ENCODE measurements at places on chromosomes 3 and 15.

- DNase-seq = no peak
Observed at GRCh38 chr3:20930034-20930433, 744.0 kb upstream of the SGO1 start.

DNA sequence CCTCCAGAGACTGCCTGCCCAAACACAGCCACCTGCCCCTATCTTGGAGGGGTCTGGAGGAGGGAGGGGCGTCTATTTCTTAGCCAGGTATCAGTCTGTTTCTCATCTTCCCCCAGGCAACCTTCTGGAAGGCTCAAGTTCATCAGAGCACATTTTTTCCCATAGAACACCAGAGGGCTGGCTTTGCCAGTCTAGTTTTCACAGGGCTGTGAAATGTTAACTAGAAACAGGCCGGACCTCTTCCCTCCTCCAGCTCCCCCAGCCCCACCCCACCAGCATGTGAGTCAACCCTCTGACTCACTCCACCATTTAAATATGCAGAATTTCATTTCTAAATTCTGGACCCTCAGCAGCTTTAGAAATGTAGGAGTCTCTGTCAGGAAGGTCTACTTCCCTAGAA is 66.9 kb downstream of the SLCO2A1 start:
- no peak for DNase-seq

- DNase-seq = no peak
Observed at GRCh38 chr3:175153595-175153994, 294.5 kb downstream of the NAALADL2 start.

GRCh38 chr3:7847521-7847920 is 654.1 kb upstream of the LMCD1 start:
- no peak for DNase-seq

DNA sequence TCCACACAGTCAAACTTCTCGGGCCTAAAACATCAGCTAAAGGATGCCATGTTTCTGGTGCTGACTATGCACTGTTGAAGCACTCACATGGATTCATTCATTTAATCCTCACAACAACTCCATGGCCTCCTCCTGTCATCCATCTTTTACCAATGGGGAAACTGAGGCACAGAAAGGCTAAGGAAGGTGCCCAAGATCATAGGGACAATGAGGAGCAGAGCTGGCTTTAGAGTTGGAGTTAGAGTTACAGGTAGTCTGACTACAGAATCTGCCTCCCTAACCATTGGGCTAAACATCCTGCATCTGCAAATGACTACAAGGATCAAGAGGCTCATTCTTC is 111.6 kb downstream of the IQSEC1 start:
- no peak for DNase-seq

DNA sequence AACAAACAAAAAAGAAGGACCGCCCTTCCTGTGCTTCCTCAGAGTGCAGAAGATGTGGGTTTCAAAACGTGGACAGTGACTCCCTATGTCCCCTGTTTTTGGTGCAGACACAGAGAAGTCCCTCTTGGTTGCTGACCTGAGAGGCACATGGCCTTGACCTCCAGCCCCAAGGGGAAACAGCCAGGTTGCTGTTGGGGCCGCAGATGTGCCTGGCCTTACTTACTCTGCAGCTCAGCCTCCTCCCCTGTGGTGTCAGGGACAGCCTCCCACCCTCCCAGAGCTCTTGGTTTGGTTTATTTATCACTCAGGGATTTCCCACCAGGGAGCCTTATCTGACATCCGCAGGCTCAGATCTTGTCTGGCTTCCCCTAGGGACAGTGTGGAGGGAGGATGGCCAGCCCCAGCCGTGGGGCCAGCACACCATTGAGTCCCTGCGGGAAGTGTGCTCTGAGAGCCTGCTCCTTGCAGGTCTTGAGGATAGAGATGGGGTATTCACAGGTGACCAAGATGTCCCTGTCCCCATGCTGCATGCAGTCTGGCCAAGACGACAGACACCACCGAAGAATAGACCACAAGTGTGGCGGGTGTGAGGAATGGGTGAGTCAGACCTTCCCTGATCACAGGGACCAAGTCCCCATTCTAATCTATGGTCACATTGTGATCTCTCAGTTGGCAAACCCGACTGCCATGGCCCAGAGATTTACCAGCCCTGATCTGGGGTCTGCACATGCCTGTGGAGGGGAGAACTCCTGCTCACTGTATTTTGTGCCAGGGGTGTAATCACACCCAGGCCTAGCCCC is 134.3 kb upstream of the ABHD17C start:
- DNase-seq = no peak

DNA sequence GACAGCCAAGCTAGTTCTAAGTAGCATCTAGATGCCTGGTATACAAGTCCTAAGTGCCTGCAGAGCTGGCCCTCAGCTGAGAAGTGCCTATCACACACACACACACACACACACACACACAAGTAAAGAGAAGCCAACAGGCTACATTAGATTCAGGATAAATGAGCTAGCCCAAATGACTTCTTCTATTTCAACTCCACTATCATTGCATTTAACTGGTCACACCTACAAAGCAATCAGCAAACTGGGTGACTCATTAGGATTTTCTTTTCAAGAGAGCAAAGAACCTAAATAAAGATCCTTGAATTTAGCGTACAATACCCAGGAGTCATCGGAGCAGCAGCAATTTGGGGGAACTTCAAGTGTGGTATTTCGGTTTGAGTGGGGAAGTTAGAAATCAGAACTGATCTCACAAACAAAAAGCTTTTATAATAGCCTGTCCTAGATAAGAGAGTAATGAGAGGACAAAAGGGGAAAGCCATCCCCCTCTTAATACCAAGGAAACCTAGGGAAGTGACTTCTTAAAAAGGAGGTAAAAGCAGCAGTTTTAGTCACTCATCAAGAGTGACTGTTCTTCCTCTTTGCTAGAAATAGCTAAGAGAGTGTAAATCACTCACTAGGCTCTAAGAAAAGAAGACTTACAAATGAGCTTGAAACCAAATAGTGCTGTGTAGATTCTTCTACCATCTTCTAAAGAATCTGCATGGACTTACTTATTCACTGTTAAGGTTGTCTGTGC is 112.7 kb downstream of the TNIK start:
- DNase-seq = peak; percentile 52

- peak; percentile 5 for DNase-seq
Observed at GRCh38 chr3:33439546-33440327, 468 bp downstream of the UBP1 start.

DNA sequence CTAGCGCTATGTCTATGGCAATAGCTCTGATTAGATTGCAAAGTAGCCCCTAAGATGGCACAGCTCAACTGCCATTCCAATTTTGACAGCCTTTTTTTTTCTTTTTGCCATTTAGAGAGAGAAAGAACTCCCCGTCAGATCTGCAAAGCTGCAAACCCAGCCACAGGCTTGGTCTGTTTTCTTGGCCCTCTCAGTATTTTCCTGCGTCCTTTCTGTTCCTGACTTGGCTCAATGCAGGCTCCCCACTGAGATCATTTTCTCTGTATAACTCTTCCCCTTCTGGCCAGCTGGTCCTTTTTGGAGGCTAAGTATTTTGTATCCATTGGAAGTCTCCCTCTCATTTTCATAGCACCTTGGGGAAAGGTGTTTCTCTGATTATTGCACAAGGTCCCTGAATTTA is 386.7 kb downstream of the UNC13C start:
- DNase-seq = no peak

GRCh38 chr3:108178676-108179075 is 43.5 kb downstream of the IFT57 start:
- DNase-seq = no peak

DNA sequence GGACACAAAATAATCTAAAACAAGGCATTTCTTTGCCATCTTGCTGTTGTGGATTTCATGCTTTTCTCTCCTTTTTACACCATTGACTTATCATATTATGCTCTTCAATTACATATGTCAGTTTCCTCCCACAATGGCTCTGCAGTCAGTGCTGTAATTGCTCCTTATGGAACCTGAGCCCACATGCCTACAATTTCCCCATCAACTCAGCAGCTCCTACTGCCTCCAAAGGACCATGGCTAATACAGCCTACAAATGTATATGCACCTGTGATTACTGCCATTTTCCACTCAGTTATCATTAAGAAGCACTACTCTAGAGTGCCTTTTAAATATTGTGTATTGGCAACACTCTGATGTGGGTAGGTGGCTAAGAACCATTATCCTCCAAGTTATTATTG is 30.8 kb downstream of the RTP4 start:
- DNase-seq = no peak

DNA sequence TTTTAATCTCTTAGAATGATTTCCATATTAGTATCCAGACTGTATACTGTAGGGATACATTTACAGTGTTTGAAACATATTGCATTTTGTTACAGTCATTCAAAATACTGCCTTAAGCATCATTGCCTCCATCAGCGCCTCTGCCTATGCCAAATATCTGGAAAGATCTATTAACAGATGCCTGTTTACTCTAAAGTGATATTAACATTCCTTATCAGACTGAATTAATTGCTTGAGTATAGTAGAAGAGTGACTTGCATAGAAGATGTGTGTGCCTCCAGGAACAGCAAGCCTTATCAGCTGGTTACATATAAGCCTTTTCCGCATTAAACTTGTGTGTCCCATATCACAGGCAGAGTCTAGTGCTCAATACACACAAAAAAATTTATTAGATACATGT is 379.1 kb downstream of the CADM2 start:
- DNase-seq = no peak

GRCh38 chr3:158712443-158712842 is 19.8 kb downstream of the RARRES1 start:
- no peak for DNase-seq

DNA sequence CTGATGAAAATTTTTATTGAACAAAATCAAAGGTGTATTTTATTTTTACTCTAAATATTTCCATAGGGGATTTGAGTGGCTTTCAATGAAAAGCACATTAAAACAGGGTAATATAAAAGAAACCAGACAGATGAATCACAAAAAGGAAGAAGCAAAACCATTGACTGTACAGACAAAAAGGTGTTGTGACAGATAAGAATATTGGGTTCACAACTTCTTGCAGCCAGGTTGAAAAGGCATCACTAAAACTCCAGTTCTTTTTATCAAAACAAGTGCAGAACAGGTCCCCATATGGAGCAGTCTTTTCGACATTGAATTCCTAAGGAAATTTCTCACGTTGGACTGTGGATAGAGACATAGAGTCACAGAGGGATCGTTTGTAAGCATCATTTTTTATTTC is 53.8 kb downstream of the AGTR1 start:
- no peak for DNase-seq

GRCh38 chr15:23860290-23861245 is 173.5 kb upstream of the NDN start:
- DNase-seq = no peak

- no peak for DNase-seq
Observed at GRCh38 chr15:69624816-69625215, 172.2 kb downstream of the RPLP1 start.

GRCh38 chr15:57505949-57506391 is 85.7 kb upstream of the MYZAP start:
- no peak for DNase-seq

- peak; percentile 61 for DNase-seq
Observed at GRCh38 chr15:70936326-70936725, 43.7 kb downstream of the LRRC49 start.

DNA sequence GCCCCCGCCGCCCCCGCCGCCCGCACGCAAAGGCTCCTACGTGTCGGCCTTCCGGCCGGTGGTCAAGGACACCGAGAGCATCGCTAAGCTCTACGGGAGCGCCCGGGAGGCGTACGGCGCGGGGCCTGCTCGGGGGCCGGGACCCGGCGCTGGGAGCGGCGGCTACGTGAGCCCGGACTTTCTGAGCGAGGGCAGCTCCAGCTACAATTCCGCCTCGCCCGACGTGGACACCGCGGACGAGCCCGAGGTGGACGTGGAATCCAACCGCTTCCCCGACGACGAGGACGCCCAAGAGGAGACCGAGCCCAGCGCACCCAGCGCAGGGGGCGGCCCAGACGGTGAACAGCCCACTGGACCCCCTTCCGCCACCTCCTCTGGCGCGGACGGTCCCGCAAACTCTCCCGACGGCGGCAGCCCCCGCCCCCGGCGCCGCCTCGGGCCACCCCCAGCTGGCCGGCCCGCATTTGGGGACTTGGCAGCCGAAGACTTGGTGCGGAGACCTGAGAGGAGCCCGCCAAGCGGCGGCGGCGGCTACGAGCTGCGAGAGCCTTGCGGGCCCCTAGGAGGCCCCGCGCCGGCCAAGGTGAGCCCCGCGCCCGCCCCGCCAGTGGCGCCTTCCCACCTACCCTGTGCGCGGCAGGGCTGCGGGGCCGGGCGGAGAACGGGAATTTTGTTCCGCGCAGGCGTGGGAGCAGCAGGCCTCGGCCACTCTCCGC is 2.4 kb downstream of the SKOR1 start:
- DNase-seq = no peak

GRCh38 chr3:29906906-29907305 is 626.0 kb downstream of the RBMS3 start:
- DNase-seq = no peak

DNA sequence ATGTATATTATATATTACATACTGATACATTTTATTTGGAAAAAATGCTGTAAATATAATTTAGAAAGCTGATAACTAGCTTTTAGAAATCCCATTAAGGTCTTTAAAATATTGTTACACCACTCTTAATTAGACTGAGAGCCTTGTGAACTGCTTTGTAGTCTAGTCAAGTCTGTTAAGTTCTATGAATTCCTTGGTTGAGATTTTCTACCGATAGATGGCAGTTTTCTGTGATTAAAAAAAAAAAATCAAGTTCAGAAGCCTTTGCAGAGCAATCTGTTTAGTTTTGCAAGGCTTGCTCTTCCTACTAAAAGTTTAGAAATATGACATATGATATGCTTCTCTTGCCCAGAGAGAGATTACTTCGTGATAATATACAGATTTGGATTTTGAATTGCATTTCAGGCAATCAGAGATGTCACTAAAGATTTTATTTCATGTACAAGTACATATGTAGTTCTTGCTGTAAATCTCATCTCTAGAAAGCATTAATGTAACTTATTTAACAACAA is 60.4 kb upstream of the SLITRK3 start:
- DNase-seq = no peak

- DNase-seq = no peak
Observed at GRCh38 chr3:112647122-112647521, 6.2 kb upstream of the CCDC80 start.

DNA sequence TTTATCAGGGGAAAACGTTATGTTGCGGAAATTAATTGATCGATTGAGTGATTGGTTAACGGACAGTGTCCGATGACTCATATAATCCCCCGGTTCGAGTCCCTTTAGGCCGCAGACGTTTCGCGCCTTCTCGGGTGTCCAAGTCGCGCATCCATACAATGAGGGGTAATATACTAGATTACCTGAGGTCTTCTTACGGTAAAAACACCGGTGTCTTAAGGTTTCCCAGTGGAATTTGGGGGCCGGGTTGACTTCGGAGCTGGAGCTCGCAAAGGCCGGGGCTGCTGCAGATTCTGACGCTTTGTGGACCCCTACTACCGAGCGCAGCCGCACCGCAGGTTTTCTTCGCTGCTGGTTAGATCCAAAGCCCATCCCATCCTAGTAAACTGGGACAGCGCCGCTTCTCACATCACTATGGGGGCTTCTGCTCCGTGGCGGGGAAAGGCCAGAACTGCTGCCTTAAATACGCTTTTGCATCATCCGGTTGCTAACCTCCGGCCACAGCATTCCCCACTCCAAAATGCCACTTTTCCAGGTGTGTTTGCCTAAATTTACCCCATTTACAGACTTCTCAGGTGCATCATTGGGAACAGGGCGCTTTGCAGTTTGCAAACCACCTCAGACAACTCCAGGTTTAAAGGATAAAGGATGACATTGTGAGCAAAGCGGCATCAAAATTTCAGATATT is 858 bp upstream of the SACM1L start:
- peak; percentile 31 for DNase-seq

All from DMS79 treated with DMSO at 0.1 percent for 48 hours (cell line).